ENCODE measurements at places on chromosomes 16 and 17.

DNA sequence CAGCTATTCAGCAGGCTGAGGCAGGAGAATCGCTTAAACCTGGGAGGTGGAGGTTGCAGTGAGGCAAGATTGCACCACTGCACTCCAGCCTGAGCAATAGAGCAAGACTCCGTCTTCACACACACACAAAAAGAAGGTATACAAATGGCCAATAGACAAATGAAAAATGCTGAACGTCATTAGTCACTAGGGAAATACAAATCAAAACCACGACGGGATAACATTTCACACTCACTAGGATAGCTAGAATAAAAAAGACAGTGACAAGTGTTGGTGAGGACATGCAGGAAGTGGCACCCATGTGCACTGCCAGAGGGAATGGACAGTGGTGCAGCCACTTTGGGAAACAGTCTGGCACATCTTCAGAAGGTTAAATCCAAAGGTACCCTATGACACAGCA lies 172.9 kb downstream of the FTO start:
- no peak for DNase-seq

GRCh38 chr17:31062346-31062745 lies 32.4 kb upstream of the NF1 start:
- no peak for DNase-seq

- DNase-seq = peak; percentile 99
Observed at GRCh38 chr16:28846080-28846932, at the start of gene TUFM. Gene TUFM, minus strand, starts transcription at chr16:28846348. Its CDS starts 79 bp downstream, at chr16:28846269.

- DNase-seq = no peak
Observed at GRCh38 chr17:39562395-39562794, 45.3 kb downstream of the NEUROD2 start.

DNA sequence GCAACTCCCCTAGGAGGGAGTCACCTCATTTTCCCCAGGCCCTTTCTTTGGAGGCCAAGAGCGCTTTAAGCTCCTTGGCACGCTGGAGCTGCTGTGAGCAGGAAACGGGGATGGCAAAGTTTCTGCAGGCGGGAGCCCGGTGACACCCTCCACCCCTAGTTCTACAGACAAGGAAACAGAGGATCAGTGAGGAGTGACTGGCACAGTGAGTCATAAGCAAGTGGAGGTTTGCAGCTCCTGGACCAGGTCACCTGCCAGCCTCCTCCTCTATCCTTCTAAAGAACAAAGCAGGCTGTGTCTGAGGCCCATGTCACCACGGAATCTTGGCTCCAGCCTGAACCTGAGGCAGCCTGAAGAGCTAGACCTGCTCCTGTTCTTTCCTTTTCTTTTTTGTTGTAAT lies 141.9 kb downstream of the TMEM132E start:
- DNase-seq = no peak

- peak; percentile 74 for DNase-seq
Observed at GRCh38 chr17:57988301-57989250, 522 bp upstream of the VEZF1 start.

GRCh38 chr17:35801583-35802224 lies 6.3 kb upstream of the MMP28 start:
- peak; percentile 100 for DNase-seq

- no peak for DNase-seq
Observed at GRCh38 chr17:75105126-75106080, 4.4 kb upstream of the ARMC7 start.

- no peak for DNase-seq
Observed at GRCh38 chr17:74678541-74678940, 34.2 kb downstream of the CD300LF start.

GRCh38 chr16:81620029-81620428 lies 159.1 kb upstream of the PLCG2 start:
- DNase-seq = no peak

GRCh38 chr17:27066315-27066714 lies 227.6 kb upstream of the WSB1 start:
- DNase-seq = no peak

GRCh38 chr17:76511668-76512365 lies 10.6 kb upstream of the RHBDF2 start:
- no peak for DNase-seq

DNA sequence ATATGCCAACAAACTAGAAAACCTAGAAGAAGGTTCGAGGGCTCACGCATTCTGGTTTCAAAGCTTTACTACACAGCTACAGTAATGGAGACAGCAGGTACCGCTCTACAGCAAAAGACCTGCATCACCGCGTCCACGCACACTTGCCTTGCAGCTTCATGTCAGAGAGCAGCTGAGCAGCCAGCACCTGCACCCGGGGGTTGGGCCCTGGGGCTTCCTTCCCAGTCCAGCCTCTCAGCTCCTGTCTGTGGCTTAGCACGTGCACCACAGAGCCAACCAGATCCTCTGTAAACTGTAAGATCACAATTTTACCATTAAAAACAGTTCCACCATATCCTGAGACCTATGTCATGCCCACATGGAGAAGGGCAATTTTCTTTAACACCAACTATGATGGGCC lies 15.3 kb downstream of the MEAK7 start:
- no peak for DNase-seq

GRCh38 chr17:33603789-33604188 lies 310.7 kb upstream of the ASIC2 start:
- no peak for DNase-seq

- no peak for DNase-seq
Observed at GRCh38 chr17:64009571-64010402, 10.6 kb downstream of the ICAM2 start.

GRCh38 chr17:42421507-42422338 lies 1.3 kb downstream of the CAVIN1 start:
- no peak for DNase-seq

DNA sequence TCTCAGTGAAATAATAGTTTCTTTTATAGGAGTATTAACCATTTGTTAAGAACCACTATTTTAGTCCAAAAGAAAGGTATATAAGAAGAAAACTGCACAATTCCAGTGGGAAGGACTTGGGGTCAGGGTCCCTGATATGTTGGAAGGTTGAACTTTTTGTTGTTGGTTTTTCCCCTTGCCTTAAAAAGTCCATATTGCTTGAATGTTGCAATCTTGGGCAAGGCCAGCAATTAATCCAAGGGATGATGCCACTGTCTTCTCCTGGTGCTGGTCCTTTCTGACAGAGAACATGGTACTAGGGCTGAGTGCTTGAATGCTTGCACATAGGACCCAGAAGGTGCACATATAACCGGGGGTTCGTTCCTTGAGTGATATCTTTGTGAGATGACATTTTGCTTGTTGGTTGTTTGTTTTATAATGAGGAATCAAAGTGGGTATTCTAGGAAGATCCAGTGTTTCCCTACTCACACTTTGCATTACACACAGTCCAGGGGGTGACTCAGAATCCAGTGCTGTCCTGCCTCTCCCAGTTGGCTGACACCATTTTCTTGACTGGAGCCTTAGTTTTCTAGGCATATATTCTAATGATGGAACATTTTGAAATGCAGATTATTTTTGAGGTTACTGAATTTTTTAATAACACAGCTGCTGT lies 54.9 kb downstream of the SIAH1 start:
- no peak for DNase-seq

DNA sequence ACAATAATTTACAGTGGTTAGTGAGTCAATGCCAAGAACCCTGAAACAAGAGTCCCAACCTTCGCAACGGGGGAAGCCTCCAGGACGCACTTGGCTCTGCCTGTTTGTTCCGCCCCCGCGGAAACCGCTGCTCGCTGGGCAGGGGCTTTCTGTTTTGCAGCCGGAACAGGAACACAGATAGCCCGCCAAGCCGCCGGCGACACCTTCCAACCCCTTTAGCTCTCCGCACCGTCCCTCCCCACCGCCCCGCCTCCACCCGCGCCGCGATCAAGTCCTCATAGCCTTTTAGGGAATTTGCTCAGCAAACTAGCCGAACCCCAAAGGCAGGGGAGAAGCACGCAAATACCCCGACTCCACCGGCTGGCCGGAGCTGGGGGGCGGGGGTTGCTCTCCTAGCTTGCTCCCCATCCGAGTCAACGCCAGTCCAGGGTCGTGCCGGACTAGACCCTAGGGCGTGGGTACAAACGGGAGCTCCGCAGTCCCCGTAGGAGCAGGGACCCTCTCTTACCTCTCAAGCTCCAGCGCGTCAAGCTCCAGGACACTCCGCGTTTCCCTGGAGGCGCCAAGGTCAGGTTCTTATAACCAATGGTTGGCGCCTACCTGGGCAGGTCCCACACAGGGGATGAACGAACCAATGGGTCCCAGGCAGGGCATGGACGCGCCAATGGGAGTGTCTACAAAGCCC lies at the start of gene SLFN13:
TSS of gene SLFN13 (minus strand) at position 553 of the 685 bp plus-strand sequence. CDS start 3,086 bp downstream, outside the sequence.
- peak; percentile 97 for DNase-seq

- peak; percentile 87 for DNase-seq
Observed at GRCh38 chr17:1365445-1366039, 34.5 kb downstream of the YWHAE start.

DNA sequence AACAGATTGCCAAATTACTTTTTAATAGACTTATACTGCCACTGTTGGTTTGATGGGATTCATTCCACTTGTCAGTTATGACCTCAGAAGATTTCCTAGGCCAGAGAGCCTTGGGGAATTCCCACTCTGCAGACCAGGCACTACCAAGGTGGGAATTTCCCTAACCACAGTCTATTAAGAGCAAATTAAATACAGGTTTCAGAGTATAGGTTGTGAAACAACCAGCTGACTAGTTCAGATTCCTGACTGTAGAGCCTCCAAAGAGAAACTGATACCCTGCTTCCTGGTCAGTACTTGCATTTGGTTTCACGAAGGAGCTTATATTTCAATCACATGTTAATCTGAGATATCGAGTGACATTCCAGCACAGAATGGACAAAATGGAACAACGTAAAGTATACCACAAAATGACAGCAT lies 186.5 kb downstream of the STX8 start:
- DNase-seq = peak; percentile 25

- DNase-seq = no peak
Observed at GRCh38 chr17:16283705-16284104, 66.7 kb downstream of the PIGL start.

GRCh38 chr16:154217-155030 lies 2.0 kb downstream of the HBZ start:
- peak; percentile 40 for DNase-seq

- DNase-seq = no peak
Observed at GRCh38 chr16:88290850-88291830, 91.6 kb upstream of the ZNF469 start.

DNA sequence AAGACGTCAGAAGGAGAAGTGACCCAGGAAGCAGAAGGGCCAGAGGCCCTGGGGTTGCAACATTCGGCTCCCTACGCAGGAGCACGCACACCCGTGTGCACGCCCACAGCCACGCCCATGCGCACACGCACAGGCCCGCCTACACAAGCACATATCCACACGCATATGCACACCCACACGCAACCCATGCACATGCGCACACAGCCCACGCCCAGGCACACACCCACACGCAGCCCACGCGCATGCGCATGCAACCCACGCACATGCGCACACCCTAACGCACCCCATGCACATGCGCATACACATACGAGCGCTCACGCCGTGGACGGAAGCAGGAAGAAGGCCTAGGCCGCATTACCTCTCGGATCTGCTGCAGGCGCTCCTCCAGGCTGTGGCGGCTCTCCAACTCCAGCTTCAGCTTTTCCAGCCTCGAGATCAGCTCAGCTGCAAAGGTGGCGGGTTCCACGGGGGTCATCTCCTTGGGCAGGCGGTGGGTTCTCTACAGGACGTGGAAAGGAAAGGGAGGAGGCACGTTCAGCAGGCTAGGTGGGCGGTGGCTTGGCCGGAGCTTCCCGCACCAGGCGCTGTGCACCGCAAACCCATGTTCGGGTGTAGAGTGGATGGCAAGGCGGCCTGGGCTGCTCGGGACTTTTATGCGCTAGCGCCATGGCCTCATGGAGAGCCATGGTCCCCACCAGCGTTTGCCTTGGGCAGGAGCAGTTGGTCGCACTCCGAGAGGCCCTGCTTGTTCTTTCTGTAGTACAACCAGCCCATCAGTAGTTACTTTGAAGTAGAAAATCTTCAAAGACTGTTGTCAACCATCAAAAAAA lies 23.4 kb downstream of the AXIN2 start:
- no peak for DNase-seq

- DNase-seq = no peak
Observed at GRCh38 chr17:79093270-79093669, 18.6 kb downstream of the ENGASE start.

DNA sequence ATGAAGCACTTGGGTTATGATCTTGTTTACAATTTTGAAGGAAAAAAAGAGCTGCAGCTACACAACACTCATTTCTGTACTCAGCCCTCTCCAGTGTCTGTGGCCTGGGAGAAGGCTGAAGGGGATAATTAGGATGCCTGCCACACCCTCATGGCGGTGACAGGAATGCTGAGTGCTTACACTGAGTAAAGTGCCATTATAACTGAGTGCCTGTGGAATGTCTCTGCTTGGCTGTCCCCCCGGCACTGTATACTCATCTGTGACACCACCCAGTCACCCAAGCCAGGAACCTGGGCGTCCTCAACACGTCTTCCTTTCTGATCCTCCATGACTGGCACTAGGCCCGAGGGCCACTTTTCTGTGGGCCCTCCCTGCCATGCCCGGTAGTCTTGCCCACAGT lies 3.5 kb upstream of the MRPL38 start:
- DNase-seq = no peak

GRCh38 chr17:82647593-82648164 lies 565 bp downstream of the WDR45B start:
- peak; percentile 46 for DNase-seq

DNA sequence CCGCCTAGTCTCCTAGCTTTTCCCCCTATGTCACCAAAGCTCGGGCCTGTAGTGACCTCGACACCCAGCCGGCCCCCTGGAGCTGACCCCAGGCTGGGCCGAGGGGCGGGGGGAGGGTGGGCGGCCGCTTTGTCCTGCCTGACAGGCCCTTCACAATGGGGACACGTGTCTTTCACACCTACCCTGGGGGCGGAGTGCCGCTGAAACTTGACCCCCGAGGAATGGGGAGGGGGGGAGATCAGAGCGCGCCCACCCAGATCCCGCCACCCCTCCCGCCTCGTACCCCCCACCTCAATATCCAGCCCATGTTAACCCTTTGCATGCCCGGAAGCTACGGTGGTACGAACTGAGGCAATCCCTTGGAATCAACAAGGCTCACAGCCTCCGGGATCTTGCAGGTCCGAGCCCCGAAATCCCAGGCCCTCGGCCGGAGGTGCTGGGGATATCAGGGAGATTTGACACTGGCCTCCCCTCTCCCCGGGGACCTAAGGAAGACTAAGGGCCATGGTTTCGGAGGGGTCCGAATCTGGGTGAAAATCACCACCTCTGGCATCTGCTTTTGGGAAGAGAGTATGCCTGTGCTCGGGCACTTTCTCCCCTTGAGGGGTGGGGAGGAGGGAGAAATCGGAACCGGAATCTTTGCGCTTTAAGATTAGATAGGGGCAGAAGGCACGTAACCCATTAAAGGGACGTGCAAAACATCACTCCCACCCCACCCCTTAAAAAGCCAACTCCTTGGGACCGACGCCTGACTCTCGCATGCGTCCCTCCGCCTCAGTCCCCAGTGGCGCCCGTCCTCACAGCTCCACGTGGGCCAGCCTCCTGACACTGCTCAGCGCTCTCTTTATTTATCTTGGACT lies 2.6 kb downstream of the NOG start:
- no peak for DNase-seq

Measured in hematopoietic multipotent progenitor cell (in vitro differentiated cells).